NCI-H187 (cell line): ENCODE measurements at places on chromosomes 5 and 9.

GRCh38 chr5:79663212-79663611 is 26.4 kb upstream of the CMYA5 start:
- DNase-seq: no peak

DNA sequence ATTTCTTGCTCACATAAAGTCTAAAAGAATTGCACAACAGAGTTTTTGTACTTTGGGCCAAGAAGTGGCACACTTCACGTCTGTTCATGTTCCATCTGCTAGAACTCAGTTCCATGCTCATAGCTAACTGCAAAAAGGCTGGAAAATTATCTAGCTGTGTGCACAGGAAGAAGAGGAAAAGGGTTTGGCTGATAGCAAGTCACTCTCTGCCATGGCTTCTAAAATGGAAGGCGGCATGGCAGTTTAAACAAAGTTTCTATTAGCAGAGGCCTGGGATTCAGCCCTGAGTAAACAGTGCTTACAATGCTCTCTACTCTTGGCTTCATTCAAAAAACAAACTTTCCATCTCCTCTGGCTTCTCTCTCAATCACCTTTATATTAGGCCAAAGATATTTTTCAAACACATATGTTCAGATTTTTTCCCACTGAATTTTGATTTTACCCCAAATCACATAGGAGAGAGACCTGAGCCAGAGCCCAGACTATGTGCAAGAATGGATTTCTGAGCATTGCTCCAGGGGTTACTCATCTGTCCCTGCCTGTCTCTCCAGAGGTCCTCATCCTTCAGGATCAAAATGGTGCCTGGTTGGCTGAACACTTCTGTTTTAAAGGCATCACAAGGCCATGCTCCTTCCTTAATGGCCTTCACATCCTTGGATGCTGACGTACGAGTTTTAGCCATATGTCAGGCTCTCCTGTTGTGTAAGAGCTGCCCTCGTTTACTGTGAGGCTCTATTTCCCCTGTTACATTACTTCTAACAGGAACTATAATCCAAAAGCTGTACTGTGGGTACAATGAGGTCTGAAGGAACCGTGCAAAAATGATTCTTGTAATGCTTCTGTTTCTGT is 226.6 kb downstream of the SAXO1 start:
- no peak for DNase-seq

DNA sequence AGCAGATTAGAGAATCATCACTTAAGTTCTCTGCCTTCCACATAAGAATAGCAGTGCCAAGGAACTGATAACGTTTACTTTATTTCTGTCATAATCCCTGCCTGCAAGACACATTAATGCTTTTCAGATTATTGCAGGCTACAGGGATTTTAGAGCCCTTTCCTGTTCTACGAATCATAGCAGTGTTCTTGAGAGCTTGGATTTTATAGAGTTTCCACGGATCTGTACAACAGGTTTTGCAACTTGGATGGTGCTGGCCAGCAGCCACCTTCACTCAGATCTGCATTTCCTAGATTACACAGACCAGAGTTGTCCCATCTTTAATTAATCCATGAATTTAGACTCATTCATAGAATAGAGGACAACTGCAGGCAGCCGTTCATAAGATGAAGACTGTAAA is 38.1 kb downstream of the SLC12A2 start:
- DNase-seq: no peak

- DNase-seq: no peak
These were observed 226.6 kb downstream of the CD180 start for GRCh38 chr5:66969963-66970362.

DNA sequence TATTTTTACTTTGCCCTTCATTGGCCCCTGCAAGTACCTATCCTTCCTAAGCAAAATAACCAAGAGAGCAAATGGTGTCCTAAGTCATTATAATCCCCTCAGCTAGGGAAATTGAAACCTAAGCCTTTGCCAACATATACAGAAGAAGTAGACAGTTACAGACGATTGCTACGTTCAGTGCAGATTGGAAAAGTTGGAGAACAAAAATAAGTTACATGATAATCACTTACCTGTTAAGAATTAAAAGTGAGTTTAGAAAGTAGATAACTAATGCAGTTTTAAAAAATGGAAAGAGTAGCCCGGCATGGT is 244.8 kb downstream of the MPDZ start:
- DNase-seq: no peak

- DNase-seq: no peak
These were observed 49.0 kb upstream of the DPYSL3 start for GRCh38 chr5:147558826-147559225.

DNA sequence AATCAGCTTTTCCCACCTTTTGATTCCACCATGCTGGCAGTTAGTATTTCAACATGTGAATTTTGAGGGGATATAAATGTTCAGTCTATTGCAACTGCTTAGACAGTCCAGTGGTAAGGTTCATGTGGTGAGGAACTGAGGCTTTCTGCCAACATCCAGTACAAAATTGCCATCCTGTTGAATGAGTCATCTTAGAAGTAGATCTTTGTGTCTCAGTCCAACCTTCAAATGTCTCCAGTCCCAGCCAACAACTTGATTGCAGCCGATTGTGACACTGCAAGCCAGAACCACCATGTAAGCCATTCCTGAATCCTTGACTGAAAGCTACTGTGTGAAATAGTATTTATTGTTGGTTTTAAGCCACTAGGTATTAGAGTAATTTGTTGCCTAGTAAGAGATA is 331.5 kb upstream of the GRIN3A start:
- no peak for DNase-seq

DNA sequence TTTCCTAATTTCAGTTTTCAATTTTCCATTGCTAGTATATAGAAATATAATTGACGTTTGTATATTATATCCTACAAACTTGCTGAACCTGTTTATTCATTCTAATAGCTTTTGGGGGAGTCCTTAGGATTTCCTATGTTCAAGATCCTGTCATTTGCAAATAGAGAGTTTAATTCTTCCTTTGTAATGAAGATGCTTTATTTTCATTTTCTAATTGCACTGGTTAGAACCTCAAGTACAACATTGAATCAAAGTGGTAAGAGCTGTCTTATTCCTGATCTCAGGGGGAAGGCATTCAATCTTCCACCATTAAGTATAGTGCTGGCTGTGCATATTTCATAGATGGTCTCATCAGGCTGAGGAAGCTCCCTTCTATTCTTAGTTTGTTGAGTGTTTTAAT is 15.6 kb upstream of the SLC24A2 start:
- no peak for DNase-seq

- DNase-seq: no peak
These were observed at the start of gene ZNF366 for GRCh38 chr5:72507231-72507906. Gene ZNF366, minus strand, starts transcription at chr5:72507410. Its CDS starts 45,914 bp downstream, at chr5:72461496.

DNA sequence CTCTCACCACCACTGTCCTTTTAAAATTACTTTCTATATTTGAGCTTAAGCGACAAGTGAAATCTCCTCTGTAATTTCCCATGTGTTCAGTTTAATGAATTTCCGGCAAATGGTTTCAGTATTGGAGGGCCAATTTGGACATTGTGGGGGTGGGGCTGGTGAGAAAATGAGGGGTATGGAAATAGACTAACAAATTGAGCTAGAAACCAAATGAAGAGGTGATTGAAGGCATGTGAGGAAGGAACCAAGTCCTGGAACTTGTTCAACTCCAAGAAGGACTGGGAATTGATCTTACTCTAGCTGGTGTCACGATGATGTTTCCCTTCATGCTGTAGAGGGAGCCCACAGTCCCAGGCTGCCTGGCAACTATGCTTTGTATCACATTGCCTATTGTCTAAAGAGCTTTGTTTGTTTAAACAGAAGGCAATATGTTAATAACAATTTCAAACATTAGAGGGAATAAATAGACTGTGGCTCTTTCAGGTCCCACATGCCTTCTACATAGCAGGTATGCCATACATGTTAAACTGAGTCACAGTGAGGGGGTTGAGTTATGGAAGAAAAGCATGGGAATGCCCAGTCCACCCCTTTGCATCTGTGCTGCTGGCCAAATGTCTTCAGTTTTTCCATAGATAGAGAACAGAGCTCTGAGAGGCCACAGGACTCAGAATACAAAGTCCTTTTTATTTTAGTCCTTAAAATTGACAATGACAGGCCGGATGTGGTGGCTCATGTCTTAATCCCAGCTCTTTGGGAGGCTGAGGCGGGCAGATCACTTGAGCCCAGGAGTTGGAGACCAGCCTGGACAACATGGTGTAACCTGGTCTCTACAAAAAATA is 25.0 kb upstream of the MATR3 start:
- no peak for DNase-seq

DNA sequence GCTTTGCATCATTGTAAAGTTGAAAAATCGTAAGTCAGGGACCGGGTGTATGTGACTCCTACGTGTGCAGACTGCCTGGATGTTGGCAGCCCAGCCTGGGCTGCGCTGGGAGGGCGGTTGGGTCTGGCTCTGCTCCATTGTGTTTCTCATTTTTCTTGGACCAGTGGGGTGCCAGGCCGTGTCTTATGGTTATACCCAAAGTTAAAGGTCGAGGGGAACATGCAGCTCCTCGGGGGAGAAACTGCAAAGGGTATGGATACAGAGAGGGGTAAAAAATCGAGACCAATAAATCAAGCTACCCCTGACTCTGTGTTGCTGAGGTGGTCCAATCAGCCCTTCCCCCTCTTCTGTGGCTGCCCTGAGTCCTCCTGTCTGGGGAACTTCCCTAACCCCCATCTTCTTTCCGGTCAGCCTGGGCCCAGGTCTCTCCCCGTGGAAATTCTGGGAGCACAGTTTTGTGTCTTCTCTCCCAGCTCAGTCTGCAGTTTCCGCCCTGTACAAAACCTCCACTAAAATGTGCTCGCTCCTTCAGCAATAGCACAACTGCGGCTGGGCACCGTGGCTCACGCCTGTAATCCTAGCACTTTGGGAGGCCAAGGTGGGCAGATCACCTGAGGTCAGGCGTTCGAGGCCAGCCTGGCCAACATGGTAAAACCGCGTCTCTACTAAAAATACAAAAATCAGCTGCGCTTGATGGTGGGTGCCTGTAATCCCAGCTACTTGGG is 34.1 kb upstream of the UNC5A start:
- DNase-seq: no peak

GRCh38 chr5:107469485-107470294 is 201.0 kb downstream of the EFNA5 start:
- DNase-seq: no peak

- DNase-seq: no peak
These were observed 14.0 kb upstream of the SLC6A19 start for GRCh38 chr5:1187234-1187949.

DNA sequence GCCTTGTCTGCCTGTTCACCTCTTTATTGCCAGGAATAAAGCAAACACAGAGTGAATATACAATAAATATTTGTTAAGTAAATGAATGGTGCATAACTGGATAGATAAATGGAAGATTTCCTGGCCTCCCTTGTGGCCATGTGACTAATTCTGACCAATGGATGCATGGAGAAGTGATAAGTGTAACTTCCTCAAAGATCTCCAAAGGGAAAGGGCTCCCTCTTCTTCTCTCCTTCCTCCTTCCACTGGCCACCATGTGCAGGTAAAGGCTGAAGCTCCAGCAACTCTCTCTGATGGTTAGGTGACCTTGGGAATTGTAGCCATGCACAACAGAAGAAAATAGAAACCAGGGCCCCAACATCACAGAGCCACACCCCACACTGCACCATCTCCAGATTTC is 174.4 kb downstream of the EBF1 start:
- no peak for DNase-seq

DNA sequence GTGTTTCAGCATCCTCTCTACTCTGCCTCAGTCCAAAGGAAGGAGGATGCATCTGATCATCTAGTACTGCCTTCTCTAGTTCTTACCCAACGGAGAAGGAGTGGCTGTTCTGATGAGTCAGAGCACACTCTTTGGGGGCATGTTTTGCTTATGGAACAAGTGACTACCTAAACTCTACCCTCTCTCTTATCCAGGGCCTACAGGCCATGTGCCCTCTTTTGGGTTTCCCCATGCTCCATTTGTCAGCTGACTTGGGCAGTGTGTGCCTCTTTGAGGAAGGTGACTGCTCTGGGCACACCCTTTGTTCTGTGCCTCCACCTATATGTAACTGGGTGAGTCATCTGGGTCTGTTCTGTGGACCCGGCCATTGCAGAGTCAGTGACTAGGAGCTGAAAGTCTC is 89.6 kb upstream of the BNC2 start:
- DNase-seq: no peak

DNA sequence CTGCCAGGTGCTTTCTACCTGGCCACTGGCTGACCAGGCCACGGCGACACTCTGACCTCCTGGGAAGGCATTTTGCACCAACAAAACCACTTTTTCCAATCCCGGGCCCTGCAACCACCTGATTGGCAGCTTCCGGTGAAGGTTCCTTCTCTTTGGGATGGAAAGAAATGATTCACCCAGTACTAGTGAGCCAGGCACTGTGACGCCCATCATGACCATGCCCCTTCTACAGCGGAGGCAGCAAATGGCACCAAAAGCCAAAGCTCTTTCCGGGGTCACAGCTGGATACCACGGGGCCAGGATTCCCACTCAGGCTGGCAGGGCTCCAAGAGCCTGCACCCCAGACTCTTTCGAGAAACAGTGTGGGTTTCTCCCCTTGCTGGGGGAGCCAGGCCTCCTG is 4.7 kb downstream of the NOTCH1 start:
- DNase-seq: no peak

GRCh38 chr5:65809817-65810531 is 88.0 kb downstream of the NLN start:
- no peak for DNase-seq

GRCh38 chr9:107020040-107020530 is 157.1 kb downstream of the ZNF462 start:
- DNase-seq: no peak

DNA sequence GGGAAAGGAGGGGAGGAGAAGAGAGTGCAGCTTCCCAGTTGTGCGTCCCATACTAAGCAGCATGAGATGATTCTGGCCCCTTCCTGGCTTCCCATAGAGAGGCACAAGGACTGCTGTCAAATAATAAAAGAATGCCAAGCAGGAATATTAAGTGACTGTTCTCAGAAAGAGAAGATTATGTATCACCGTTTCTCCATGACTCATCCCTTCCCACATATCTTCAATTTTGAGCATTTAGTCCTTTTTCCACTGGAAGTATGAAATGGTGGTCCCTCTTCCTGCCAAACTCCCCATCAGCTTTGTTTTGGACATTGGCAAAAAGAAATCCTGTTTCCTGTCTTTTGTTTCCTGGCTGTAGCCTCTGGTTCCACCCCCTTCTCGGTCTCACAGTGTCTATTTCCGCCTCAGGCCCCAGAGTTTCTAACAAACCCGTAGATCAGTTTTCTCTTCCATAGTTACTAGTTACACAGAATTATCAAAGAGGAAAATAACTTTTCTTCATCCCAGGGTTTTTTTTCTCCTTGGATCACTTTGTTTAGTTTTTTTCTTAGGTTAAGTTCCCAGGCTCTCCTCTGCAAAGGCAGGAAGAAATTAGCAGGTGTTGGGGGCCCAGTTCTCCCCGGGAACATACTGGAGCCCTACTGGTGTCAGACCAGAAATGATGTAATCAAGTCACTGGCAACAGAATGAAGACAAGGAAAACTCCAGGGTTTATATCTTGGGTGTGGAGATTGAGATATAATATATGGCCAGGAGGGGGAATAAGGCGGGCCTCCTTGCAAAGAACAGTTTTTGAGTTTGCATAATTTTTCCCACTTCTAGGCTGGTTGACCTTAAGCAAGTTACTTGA is 26.4 kb upstream of the ARHGAP26 start:
- no peak for DNase-seq

GRCh38 chr5:178516504-178517235 is 73.5 kb downstream of the COL23A1 start:
- DNase-seq: no peak
